ENCODE measurements at places on chromosomes 11 and 22.

- H3K4me3 ChIP-seq = no peak overlapping the region
- H3K27me3 ChIP-seq = no peaks in the 10 kb centered on the region
- no peak for DNase-seq
- no peaks in the 10 kb centered on the region for H3K36me3 ChIP-seq
- H3K27ac ChIP-seq = no peak overlapping the region
- H3K4me1 ChIP-seq = no peaks in the 10 kb centered on the region
These were observed 124.7 kb upstream of the BMAL1 start for GRCh38 chr11:13152736-13153541.

DNA sequence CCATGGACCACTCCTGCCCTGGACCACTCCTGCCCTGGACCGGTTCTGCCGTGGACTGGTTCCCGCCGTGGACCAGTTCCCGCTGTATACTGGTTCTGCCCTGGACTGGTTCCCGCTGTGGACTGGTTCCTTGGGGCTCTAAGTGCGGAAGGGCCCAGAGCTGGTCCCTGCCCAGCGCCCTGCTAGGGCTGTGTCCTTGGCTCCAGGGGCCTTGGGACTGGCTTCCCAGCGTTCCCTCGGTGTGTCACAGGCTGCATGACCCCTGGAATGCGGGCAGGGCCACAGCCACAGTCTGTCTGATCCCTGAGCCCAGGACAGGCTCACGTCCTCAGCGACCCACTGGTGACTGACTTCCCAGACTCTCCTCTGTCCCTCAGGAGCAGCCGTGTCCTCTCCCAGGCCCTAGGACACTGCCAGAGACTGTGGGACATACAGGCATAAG, 412.2 kb downstream of the TBC1D22A start:
- H3K27me3 ChIP-seq = no peaks in the 10 kb centered on the region
- DNase-seq = no peak
- no peak overlapping the region for H3K27ac ChIP-seq
- no peak overlapping the region for H3K4me3 ChIP-seq
- H3K36me3 ChIP-seq = no peaks in the 10 kb centered on the region

- peak; percentile 49 for DNase-seq
- no peak overlapping the region for H3K27ac ChIP-seq
- no peaks in the 10 kb centered on the region for H3K36me3 ChIP-seq
These were observed 30.3 kb downstream of the PDGFB start for GRCh38 chr22:39214383-39215069.

DNA sequence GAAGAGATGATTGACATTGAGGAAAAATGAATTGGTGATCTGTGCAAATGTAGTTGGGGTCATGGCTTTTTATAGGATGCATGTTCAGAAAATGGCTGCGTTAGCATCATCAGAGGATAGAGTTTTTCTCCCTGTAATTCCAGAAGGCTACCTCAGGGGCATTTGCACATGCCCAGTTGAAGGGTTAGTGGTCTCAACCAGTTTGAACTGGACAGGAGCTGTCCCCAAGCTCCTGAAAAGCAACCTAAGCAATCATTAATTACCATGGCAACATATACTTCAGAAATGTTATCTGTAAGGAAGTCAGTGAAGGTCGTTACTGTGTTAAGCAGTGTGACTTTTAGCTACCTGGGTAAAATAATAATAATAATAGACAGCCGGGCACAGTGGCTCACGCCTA, 29.3 kb downstream of the TUG1 start:
- no peak for DNase-seq
- H3K4me1 ChIP-seq = no peaks in the 10 kb centered on the region
- no peaks in the 10 kb centered on the region for H3K27me3 ChIP-seq
- no peaks in the 10 kb centered on the region for H3K36me3 ChIP-seq

- H3K4me3 ChIP-seq = no peak overlapping the region
- no peak overlapping the region for H3K27ac ChIP-seq
- H3K27me3 ChIP-seq = no peaks in the 10 kb centered on the region
- no peaks in the 10 kb centered on the region for H3K4me1 ChIP-seq
These were observed 109.9 kb downstream of the CSNK2A3 start for GRCh38 chr11:11243209-11243589.

- H3K4me3 ChIP-seq = no peak overlapping the region
- DNase-seq = peak; percentile 19
- H3K4me1 ChIP-seq = no peaks in the 10 kb centered on the region
- H3K36me3 ChIP-seq = no peaks in the 10 kb centered on the region
- H3K27me3 ChIP-seq = peaks cover 10% of the 10 kb centered on the region
These were observed 89.2 kb downstream of the GALNT18 start for GRCh38 chr11:11532574-11532973.

Measured in astrocyte (in vitro differentiated cells and primary cell).